ENCODE measurements at places on chromosomes 3 and 15.
A peak's percentile ranks its signal among the peaks of the same experiment; 100 is the strongest.

- no peak for DNase-seq
These were observed 165.6 kb downstream of the OCA2 start for GRCh38 chr15:27933562-27933961.

GRCh38 chr3:122942937-122943827 lies 84.4 kb downstream of the SEMA5B start:
- DNase-seq = no peak

- DNase-seq = no peak
These were observed 37.3 kb downstream of the ADIPOQ start for GRCh38 chr3:186879781-186880180.

DNA sequence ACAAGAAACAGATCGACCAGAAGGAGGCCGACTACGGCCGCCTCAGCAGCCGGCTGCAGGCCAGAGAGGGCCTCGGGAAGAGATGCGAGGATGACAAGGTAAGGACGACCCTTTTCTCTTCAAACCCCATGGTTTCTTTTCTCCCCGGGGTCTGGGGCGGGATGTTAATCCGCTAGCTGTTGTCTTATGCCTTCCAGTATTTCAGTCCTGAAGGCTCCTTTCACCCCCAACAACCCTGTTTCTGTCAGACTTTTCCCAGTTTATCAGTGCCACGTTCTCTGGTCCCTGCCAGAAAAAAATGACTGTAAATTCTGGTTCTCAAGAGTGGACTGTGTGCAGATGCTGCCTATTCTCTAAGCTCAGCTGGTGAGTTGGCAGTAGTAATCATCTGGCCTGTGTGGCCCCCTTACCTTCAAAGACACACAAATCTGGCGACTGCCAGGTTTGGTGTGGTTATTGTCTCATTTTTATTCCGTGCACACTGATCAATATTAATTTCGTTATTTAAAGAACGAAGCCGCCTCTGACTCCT lies 806 bp downstream of the GOLM2 start:
- DNase-seq = no peak

- no peak for DNase-seq
These were observed 31.8 kb downstream of the PLD1 start for GRCh38 chr3:171778493-171778892.

DNA sequence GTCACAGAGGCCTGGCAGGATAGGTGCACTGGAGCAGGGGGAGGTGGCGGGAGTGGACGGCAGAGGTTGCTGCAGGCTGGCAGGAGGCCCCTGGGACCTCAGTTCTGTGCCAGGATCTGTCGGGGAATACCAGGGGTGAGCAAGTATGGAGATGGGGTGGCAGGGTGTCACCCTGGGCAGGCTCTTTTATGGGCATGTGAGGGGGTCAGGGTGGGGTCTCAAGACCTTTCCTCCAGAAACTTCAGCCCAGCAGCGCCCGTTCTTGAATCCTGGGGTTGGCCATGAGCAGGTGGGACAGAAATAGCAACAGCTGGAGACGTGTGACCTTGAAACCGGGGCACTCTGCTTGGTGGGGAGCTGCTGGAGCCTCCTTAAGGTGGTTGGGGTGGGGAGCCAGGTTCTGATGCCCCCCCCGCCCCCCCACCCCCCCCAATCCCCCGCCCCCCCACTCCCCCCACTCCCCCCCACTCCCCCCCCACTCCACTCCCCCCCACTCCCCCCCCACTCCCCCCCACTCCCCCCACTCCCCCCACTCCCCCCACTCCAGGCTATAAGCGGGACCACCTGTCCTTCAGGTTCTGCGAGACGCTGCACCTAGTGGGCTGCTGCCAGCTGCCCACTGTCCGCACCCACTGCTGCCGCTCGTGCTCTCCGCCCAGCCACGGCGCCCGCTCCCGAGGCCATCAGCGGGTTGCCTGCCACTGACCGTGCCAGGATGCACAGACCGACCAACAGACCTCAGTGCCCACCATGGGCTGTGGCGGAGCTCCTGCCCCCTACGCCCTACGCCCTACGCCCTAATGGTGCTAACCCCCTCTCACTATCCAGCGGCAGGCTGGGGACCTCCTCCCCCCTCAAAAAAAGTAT lies 84.9 kb downstream of the TBC1D2B start:
- DNase-seq = no peak

DNA sequence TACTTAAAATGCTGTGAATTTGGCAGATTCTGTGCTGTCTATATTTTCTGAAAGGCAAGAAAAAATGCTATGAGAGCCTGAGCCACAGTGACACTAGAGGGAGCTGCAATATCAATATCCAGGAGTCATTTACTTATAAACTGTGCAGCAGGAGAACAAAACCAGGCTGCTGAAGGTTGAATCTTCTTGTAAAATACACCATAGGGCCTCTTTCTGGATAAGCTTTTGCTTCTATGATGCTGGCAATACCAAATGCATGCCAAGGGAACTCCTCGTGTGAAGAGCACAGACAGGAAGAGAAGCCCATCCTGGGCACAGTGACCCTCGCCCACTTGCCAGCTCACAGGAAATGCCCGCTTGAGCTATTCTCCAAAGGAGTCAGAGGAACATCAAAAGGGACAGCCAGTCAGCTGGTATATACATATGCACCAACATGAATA lies 48.0 kb upstream of the TSPAN3 start:
- no peak for DNase-seq

DNA sequence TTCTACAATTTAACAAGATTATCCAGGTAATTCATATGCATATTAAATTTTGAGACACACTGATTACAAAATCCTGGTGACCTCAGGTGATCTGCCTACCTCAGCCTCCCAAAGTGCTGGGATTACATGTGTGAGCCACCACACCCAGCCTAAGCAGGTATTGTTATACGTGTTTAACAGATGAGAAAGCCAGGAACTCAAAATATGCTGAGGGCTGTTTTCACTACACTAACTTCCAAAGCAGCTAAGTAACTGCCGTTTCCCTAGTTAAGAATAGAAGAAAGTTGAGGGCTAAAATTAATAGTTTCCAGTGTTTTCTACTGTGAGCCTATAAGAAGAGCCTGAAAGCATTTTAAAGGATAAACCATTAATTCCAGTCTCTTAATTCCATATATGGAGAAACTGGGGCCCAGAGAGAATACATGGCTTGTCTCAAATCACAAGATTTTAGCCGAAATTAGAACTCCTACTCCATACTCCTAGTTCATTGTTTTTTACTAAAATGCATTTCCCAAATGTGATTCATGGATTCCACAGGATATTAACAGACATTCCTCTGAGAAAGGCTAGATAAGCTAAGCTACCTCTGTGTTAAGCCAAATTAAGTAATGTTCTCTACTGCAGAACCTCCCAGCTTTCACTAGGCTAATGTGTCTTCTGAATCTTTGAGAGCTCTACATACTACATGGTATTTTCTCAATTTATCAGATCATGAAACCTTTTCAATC lies 17.0 kb upstream of the AVEN start:
- no peak for DNase-seq

DNA sequence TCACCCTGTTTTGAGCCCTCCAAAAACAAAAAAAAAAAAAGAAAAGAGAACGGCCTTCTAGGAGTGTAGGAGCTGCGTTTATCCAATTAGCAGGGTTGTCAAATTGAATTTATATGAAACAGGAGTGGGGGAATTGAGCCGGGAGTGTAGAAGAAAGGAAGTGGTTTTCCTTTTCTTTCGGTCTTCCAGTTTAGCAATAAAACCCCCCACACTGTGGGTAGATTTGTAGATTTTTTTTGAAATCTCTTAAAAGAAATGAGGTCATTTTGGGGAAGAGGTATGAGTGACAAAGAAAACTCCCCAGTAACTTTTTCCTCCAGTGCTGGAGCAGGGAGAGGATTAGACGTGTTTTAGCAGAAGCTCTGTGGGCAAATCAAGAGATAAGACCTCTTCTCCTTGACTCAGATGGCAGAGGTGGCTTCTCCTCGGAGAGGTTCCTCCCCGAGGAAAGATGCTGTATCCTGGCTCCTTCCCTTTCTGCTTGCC lies 30.8 kb downstream of the BOC start:
- no peak for DNase-seq

- no peak for DNase-seq
These were observed 91.0 kb upstream of the CHMP2B start for GRCh38 chr3:87136066-87136596.

DNA sequence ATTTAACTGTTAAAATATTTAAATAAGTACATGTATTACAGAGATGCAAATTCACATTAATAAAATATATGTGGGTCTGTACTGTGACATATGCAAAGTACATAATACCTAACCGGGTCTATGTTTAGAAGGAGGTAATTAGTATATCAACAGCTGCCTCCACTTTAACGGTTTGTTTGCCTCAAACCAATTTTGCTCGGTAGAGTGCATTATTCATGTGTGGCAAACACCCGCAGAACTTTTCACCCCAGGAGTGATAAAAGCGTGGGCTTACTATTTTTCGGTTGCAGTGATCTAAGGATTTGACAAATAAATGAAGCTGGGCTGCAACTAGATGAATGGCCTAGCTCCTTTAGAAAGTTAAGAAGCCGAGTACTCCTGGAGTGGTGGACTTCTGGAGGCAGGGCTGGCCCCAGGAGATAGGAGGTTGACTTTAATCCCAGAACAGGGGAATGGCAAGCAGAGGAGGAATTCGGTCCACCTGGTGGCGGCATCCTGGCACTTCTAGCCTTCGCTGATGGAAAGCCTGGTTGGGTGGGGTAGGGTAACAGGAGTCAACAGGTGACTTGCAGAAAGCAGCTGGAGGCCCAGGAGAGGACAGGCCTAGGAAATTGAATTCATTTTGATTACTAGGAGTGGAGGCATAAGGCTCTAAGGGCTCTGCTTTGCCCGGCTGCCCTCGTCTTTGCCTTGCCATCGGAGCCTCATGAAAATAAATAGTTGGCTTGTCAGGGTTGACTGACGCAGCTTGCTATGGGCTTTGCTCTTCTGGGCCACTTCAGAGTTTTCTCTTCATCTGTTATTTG lies 2.4 kb downstream of the SLCO3A1 start:
- no peak for DNase-seq

DNA sequence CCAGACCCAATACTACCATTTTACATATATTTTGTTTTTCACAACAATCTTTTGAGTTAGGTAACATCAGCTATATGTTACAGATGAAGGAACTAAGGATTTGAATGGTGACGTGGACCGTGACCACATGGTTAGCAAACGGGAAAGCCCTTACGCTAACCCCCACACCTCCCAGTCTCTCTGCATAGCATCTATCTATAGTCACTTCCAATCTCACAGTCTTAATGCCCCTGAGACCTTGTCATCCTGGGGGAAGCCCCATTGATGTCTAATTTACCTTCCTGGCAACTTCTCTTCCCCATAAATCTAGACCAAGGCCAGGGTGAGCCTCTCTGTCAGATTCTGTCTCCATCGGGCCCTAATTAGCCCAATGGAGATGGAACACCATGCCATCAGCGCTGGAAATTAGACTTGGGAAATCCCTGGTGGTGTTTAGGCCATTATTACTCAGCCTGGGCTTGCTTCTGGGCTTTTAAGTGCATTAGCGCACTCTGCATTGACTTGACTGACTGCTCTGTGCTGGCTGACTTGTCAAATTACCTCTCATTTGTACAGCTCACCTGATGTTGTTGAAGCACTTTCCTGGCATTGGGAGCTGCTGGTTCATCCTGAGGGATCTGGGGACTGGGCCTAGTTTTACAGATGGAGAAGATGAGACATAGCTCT lies 34.0 kb upstream of the SH3GL3 start:
- no peak for DNase-seq

- DNase-seq = no peak
These were observed 119.4 kb downstream of the LIPC start for GRCh38 chr15:58551084-58551763.

GRCh38 chr15:67065531-67066005 lies at the start of gene SMAD3:
Gene SMAD3, plus strand, starts transcription at chr15:67065602. Its CDS starts 553 bp downstream, at chr15:67066155.
- DNase-seq = peak; percentile 95

DNA sequence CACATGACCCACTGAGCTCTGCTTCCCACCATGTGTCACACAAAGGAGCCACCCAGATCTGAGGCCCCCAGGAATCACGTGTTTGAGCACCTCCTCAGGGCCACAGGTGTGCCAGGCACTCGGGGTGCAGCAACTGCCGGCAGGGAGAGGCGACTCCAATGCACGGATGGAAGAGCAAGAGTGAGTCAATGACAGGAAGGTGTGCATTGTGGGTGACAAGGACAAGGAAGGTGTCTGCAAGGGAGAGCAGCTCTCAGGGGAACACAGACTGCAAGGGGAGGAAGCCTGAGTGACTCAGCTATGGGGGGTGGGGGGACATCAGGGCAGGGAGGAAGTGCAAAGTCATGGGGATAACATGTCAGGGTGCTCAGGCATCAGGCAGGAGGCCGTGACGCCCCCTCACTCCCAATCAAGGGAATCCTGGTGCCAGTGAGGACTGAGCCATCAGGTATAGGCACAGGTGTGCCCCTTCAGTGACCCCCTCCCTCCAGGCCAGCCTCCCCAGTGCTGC lies 67.4 kb downstream of the NUP210 start:
- DNase-seq = no peak

- DNase-seq = no peak
These were observed 201.7 kb upstream of the CHRNA7 start for GRCh38 chr15:31828594-31828993.

All from chondrocyte (in vitro differentiated cells).